RPMI7951 (cell line): ENCODE measurements at places on chromosomes 3 and 15. TPM values are rescaled to one million over a fixed set of nuclear protein-coding genes. Genes with fewer than 3 reads are reported as not detected.

DNA sequence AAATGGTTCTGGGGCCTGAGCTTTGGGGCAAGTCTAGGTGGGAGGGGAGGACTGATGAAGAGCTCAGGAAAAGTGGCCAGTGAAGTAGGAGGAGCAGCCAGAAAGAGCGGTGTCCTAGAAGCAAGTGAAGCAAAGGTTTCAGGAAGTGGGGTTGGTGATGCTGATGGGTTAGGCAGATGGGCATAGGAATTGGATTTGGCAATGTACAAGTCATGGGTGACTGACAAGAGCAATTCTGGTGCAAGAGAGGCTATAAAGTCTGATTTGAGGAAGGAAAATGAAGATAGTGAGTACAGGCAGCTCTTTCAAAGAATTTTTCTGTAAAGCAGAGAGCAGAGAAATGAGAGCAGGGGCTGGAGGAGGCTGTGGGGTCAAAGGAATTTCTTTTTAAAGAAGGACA, 19.7 kb downstream of the ALPK3 start:
- DNase-seq = no peak

Gene GOLGA6L24
- not detected in 2 replicates for total RNA-seq

- DNase-seq = peak; percentile 75
These were observed 13.8 kb downstream of the SQOR start for GRCh38 chr15:45648521-45649200.

GRCh38 chr3:9779721-9780457, 10.1 kb upstream of the CAMK1 start:
- DNase-seq = no peak

- no peak for DNase-seq
These were observed 15.5 kb downstream of the DLEC1 start for GRCh38 chr3:38054499-38055001.

DNA sequence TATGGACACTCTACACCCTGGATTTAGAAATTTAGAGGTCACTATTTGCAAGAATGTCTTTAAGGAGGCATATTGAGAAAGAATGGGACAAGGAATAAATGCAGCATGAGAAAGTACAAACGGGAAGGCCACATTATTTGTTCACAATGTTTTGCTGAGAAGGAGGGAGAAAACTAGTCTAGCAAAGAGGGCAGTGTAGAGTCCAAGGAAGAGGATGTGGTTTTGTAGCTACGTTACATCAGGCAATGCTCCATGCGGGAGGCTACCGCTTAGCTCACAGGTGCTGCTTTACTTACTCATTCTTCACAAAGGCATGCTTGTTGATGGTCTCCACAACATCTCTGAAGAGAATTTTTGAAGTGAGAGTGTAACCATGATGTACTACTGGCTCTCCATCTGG, 191.1 kb downstream of the PLCH1 start:
- DNase-seq = no peak

- no peak for DNase-seq
These were observed 78.1 kb downstream of the ATP10A start for GRCh38 chr15:25784876-25785640.

Gene IL5RA
- total RNA-seq = not detected in 2 replicates

Gene MME
- 73.8 and 77.4 TPM in 2 replicates for total RNA-seq

DNA sequence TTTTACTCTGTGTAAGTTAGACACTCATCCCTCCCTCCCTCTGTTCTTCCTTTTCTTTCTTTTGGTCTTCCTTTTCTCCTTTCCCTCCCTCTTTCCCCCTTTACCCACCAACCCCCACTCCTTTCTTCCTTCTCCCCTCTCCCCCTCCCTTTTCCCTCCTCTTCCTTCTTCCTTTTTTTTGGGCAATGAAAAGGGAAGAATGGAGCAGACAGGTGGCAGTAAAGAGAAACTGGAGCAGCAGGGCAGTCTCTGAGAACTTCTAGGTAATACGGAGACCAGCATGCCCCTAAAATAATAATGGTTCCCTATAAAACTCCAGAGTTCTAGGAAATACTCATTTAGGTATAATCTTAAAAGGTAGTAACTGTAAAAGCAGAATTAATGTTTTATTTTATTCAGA, 11.4 kb upstream of the GPR171 start:
- no peak for DNase-seq

Gene SI
- total RNA-seq = not detected in 2 replicates

DNA sequence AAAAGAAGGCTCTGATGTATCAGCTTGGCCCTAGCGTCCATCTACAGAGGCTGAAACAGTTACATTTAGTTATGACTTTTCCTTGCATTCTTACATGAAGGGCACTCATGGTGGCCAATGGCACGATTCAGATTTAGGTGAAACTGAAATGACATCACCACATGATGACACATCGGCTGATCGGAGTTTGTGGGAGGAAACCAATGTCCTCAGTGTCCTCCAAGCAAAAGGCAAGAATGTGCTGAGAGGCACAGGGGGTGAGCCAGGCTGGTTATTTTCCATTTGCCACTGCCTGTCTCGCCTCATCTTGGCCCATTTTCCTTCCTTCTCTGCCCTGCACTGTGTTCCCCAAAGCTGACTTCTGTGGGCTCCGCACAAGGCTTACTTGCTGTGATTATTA, 34.4 kb downstream of the TARS3 start:
- peak; percentile 82 for DNase-seq

Gene CAMK1
- 40.4 and 46.9 TPM in 2 replicates for total RNA-seq

Gene HYPK
- total RNA-seq = 18.4 and 20.8 TPM in 2 replicates

Gene ADAMTS17
- total RNA-seq = 1.6 and 2.7 TPM in 2 replicates

GRCh38 chr3:149042789-149043386, 43.4 kb downstream of the HLTF start:
- DNase-seq = peak; percentile 39

DNA sequence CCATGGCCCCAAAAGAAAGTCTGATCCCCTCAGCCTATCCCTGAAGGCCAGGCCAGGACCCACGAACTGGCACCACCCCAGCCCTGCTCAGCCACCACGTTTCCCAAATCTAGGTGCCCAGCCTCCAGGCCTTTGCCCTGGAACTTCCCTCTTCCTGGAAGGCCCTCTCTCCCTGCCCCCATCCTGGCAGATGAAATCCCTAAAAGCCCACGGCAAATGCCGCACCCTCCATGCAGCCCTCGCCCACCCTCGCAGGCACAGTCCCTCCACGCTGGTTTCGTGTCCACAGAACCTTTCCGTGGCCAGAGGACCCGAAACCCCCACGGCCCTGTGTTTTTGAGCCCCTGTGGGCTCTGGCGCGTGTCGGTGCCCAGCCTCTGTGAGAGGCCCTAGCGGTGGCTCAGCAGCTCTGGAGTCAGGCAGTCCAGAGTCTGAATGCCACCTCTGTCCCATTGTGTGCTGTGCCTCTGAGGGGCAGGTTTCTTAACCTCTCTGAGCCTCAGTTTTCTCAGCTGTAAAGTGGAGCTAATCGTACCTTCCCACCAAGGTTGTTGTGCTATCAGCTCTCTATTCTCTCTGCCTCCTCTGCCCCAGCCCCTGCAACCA, 138.5 kb upstream of the IQSEC1 start:
- no peak for DNase-seq

Gene APOD
- total RNA-seq = 0.96 and 1.6 TPM in 2 replicates

Gene STRIT1
- total RNA-seq = not detected in 2 replicates

- DNase-seq = no peak
These were observed 65.0 kb upstream of the IQSEC1 start for GRCh38 chr3:13137941-13138832.

Gene SLC9C1
- total RNA-seq = not detected in 2 replicates
